ENCODE measurements at places on chromosomes 6 and 20.

- no peaks in the 10 kb centered on the region for H3K27me3 ChIP-seq
- no peaks in the 10 kb centered on the region for H3K36me3 ChIP-seq
- peaks cover 17% of the 10 kb centered on the region for H3K4me1 ChIP-seq
- no peak overlapping the region for H3K27ac ChIP-seq
- H3K4me3 ChIP-seq = no peak overlapping the region
These were observed 57.8 kb downstream of the SLC22A23 start for GRCh38 chr6:3398755-3399696.

DNA sequence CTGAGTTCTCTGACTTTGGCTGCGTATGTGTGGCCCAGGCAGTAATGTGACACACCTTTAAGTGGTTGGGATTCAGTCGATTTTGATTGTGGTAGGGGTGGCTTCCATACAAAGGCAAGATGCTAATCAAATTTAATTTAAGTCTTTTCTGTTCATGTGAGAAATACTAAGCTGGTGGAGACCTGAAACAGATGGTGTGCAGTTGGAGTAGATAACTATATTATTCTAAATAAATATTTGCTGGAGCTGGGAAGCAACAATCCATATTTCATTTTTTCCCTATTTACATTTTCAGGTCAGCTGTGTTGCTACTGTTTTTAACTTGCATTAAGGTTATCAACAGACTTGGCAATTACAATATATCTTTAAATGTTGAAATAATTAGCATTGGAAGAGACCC, 67.4 kb upstream of the C20orf144 start:
- no peak overlapping the region for H3K4me3 ChIP-seq
- no peaks in the 10 kb centered on the region for H3K27me3 ChIP-seq
- H3K36me3 ChIP-seq = no peaks in the 10 kb centered on the region
- H3K4me1 ChIP-seq = peaks cover 3% of the 10 kb centered on the region
- H3K27ac ChIP-seq = no peak overlapping the region
- DNase-seq = no peak

DNA sequence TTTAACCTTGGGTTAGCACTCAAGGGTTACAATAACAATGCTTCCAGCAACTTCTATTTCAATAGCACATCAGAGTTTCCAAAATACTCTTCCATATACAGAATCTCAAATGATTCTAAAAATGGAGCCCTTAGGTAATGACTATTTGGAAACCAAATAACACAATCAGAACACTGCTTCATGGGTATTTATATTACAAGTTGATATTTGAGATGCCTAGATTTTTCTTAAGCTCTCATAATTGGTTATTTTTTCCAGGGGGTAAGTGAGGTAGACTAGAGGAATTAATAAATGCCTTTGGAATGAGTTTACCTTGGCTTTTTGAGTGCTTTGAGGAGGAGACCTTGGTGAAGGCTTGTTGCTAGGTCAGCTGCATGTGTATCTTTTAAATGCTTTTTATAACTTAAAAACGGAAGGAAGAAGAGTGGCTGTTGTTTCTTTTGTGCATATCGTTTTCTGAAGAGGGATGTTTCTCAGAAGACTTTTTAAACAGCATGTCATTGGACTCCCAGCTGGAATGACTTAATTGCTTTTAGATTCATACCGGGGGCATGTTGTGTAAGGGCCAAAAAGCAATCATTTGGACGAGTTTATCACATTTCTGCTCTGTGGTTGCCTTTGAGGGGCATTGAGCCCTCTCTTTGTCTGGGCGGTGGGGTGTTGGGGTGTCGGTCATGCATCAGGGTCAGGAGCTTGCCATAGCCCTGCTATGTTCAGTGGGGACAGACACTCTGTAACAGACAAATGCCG, 186.0 kb downstream of the DTNBP1 start:
- no peaks in the 10 kb centered on the region for H3K27me3 ChIP-seq
- H3K36me3 ChIP-seq = peaks cover 35% of the 10 kb centered on the region
- H3K27ac ChIP-seq = no peak overlapping the region
- no peak overlapping the region for H3K4me3 ChIP-seq

- no peaks in the 10 kb centered on the region for H3K27me3 ChIP-seq
- H3K4me1 ChIP-seq = no peaks in the 10 kb centered on the region
- H3K27ac ChIP-seq = no peak overlapping the region
- no peak for DNase-seq
- H3K36me3 ChIP-seq = no peaks in the 10 kb centered on the region
- no peak overlapping the region for H3K4me3 ChIP-seq
These were observed 147.9 kb upstream of the BTBD3 start for GRCh38 chr20:11769825-11770224.

GRCh38 chr6:41881506-41881905, 13.7 kb downstream of the USP49 start:
- H3K36me3 ChIP-seq = no peaks in the 10 kb centered on the region
- H3K27me3 ChIP-seq = no peaks in the 10 kb centered on the region

DNA sequence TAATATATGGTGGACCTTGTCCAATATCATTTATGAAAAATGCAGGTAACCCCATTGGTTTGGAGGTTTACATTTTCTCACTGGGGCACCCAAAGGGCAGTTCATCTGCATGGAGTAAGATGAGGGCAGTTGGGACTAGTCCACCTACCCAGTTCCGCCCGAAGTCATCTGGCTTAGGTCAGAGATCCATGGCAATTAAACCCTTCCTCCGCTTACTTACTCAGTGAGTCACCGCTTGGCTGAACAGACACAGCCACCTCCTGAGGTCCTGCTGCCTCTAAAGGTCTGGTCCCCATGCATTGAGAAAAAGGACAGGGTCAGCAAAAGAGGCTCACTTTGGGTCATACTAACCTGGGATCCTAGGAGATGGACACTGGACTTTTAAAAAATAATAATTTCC, 102.9 kb upstream of the PRL start:
- H3K4me1 ChIP-seq = no peaks in the 10 kb centered on the region
- H3K27ac ChIP-seq = no peak overlapping the region
- no peak overlapping the region for H3K4me3 ChIP-seq
- H3K36me3 ChIP-seq = no peaks in the 10 kb centered on the region
- no peaks in the 10 kb centered on the region for H3K27me3 ChIP-seq

- H3K27me3 ChIP-seq = no peaks in the 10 kb centered on the region
- no peak overlapping the region for H3K4me3 ChIP-seq
- DNase-seq = no peak
- H3K27ac ChIP-seq = no peak overlapping the region
These were observed 92.9 kb downstream of the SPTLC3 start for GRCh38 chr20:13101706-13102105.

GRCh38 chr6:68238097-68238601, 396.9 kb upstream of the ADGRB3 start:
- H3K4me1 ChIP-seq = no peaks in the 10 kb centered on the region
- no peaks in the 10 kb centered on the region for H3K27me3 ChIP-seq
- H3K36me3 ChIP-seq = no peaks in the 10 kb centered on the region
- peak; percentile 17 for DNase-seq
- no peak overlapping the region for H3K4me3 ChIP-seq

GRCh38 chr20:49811825-49812506, 662 bp upstream of the SLC9A8 start:
- peak overlapping the region; percentile 65 for H3K4me3 ChIP-seq
- peak overlapping the region; percentile 91 for H3K27ac ChIP-seq
- peak; percentile 44 for DNase-seq
- peaks cover 13% of the 10 kb centered on the region for H3K4me1 ChIP-seq
- peaks cover 19% of the 10 kb centered on the region for H3K36me3 ChIP-seq

DNA sequence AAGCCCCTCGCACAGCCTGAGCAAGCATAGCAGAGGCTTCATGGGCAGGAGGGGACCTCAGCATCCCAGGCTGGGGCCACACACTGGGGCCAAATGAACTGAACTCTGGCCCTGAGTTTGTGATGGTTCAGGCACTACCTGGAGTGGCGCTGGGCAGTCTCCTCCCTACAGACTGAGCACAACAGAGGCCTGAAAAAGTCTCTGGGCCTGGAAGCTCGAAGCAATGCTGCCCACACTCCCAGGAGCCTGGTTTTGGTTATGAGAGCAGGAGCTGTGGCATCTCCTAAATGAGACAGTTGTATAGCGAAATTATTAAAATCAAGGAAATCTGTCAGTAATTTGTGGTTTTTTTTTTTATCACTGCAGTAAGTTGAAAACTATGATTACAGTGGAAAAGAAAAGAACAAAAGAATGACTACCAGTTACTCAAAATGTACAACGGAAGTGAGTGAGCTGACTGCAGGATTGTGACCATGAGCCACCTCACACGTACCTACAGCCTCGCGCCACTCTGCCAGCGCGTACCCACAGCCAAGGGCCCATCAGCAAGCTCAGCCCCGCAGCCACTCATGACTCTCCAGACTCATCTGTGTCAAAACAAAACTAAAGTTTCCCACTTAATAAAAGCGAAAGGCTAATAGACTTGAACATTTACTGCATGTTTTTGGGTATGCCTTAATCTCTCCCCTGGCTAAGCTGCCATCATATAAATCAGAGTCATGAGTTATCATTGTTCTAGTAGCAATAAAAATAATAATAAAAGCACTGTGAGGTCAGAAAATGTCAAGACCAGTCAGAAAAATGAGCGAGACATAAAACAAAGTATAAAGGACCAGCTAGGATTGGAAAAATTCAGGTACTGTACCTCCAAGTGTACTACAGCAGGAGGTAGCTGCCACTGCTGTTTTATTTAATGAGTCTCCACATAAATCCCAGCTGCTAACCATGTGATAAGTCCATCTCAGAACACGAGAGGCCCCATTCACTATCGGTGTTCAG, 177.0 kb downstream of the FOXC1 start:
- H3K27me3 ChIP-seq = no peaks in the 10 kb centered on the region
- H3K36me3 ChIP-seq = no peaks in the 10 kb centered on the region
- H3K4me3 ChIP-seq = no peak overlapping the region
- no peak for DNase-seq
- H3K4me1 ChIP-seq = peaks cover 13% of the 10 kb centered on the region

- H3K4me1 ChIP-seq = no peaks in the 10 kb centered on the region
- H3K27me3 ChIP-seq = no peaks in the 10 kb centered on the region
These were observed 201.0 kb upstream of the FLRT3 start for GRCh38 chr20:14538433-14538832.

- H3K4me1 ChIP-seq = no peaks in the 10 kb centered on the region
- H3K27me3 ChIP-seq = peaks cover 31% of the 10 kb centered on the region
- DNase-seq = no peak
- no peak overlapping the region for H3K4me3 ChIP-seq
- H3K27ac ChIP-seq = no peak overlapping the region
These were observed 18.8 kb downstream of the RFPL4B start for GRCh38 chr6:112365952-112366351.

DNA sequence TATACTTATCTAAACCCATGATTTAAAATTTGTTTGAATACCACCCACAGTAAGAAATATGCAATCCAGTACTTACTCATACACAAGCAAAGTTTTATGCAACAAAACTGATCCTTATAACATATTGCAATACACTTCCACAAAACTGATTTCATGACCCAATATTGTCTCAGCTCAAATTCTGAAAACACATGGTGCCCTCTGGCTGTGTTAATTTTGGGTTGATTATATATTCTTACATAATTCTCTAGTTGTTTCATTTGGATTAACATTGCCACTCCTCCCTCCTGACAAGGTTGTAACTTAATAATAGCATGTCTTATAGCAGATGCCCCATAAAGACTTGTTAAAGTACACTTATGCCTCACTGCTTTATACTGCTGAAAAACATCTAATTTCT, 73.0 kb upstream of the TULP1 start:
- H3K36me3 ChIP-seq = peaks cover 81% of the 10 kb centered on the region
- no peaks in the 10 kb centered on the region for H3K27me3 ChIP-seq
- H3K27ac ChIP-seq = no peak overlapping the region
- H3K4me1 ChIP-seq = no peaks in the 10 kb centered on the region

- no peak overlapping the region for H3K27ac ChIP-seq
- H3K36me3 ChIP-seq = no peaks in the 10 kb centered on the region
- H3K4me1 ChIP-seq = no peaks in the 10 kb centered on the region
- no peaks in the 10 kb centered on the region for H3K27me3 ChIP-seq
- DNase-seq = no peak
These were observed 58.3 kb downstream of the KIF6 start for GRCh38 chr6:39666706-39667489.

DNA sequence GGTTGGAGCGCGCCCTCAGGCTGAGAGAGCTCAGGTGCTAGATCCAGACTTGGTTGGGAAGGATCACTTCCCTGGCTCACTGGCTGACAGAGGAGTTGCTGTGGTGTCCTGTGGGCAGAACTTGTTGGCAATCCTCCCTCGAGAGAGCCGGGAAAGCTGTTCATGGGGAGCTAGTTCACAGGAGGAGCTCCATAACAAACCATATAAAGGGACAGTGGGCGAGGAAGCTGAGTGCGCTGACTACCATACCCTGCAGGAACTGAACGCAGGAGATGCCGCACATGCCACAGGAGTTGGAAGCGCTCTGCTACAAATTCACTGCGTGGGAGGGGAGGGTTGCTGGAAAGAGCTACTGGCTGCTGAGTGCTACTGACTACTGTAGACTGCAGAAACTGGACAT, 243.2 kb downstream of the OGFRL1 start:
- DNase-seq = no peak
- no peaks in the 10 kb centered on the region for H3K36me3 ChIP-seq
- H3K4me3 ChIP-seq = no peak overlapping the region

GRCh38 chr6:13488896-13489237, 1.5 kb upstream of the GFOD1 start:
- no peak overlapping the region for H3K4me3 ChIP-seq
- H3K36me3 ChIP-seq = no peaks in the 10 kb centered on the region
- no peak for DNase-seq

DNA sequence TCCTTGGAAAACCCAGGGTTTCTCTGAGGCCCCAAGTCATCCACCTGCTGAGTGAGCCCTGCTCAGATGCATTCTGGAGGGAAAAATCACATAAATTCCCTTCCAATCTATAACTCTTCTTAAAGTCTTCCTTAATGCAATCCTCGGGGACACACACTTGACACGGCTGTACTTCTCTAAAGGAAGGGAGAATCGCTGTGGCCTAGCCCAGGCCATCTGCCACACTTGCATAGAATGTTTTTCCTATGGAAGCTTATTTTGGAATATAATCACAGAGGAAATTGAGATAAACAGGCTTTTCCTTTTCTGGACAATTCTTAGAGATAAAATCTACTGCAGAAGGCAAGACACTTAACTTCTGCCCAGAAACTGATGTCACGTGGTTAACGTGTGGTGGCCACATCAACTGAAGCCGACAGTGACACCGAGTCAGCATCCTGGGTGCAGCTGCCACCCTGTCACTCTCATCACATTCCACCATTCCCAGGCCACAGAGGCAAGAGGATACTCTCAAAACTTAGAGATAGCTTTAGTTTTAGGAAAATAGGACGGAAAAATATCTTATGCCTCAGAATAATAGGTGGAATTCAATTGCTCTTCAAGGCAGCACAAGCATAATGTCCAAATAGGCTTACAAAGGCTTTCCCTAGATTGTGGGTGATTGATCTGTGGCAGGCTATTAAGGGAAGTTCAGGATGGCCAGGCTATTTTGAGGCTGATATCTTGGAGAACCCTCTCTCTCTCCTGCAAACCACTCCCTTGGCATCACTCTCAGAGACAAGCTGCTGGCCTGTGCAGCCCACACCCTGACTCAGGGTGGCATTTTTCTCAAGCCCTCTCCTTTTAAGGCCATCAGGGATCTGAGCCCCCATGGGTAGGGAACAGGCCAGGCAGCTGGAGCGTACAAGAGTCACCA, 29.6 kb downstream of the PSMB1 start:
- peaks cover 8% of the 10 kb centered on the region for H3K4me1 ChIP-seq
- peaks cover 4% of the 10 kb centered on the region for H3K27me3 ChIP-seq
- no peak for DNase-seq
- no peak overlapping the region for H3K27ac ChIP-seq
- H3K4me3 ChIP-seq = no peak overlapping the region
- H3K36me3 ChIP-seq = no peaks in the 10 kb centered on the region

- H3K36me3 ChIP-seq = no peaks in the 10 kb centered on the region
- H3K4me3 ChIP-seq = no peak within 1 kb of the TSS
- no peaks in the 10 kb centered on the region for H3K27me3 ChIP-seq
- no peak within 1 kb of the TSS for H3K27ac ChIP-seq
- H3K4me1 ChIP-seq = peaks cover 7% of the 10 kb centered on the region
These were observed at the start of gene HTR1E for GRCh38 chr6:86937219-86938079. Gene HTR1E, plus strand, starts transcription at chr6:86937528. Its CDS starts 77,807 bp downstream, at chr6:87015335.

Measured in K562 (cell line).